Suppressor macrophage (primary cell): ENCODE measurements at places on chromosomes 7 and 10.
A peak's percentile ranks its signal among the peaks of the same experiment; 100 is the strongest.

- DNase-seq, result no peak
Observed at GRCh38 chr10:35611750-35612149, 6.6 kb downstream of the GJD4 start.

GRCh38 chr7:33744293-33745075 is 160.9 kb upstream of the BMPER start:
- peak; percentile 61 for DNase-seq

DNA sequence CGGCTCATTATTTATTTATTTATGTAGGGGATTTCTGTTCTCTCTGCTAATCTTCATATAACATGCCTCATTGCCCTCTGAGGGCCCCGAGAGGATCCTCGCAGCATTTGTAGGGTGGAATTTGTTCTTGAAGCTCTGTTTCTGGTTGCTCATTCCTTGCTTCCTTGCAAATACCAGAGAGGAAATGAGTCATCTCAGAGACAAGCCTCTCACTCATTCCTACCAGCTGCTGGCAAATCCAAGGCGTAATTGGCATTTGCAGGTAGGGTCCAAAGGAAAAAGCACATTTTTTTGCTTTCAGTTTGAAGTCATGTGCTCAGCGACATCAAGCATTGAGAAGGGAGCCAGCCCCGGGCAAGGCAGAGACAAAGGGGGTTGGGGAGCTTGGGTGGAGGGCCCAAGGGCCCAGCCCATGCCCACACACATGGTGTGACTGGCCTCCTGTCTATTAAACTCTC is 501.6 kb downstream of the GALNT17 start:
- no peak for DNase-seq

GRCh38 chr7:143924851-143925250 is 10.2 kb upstream of the OR2F2 start:
- DNase-seq, result no peak

GRCh38 chr7:154503962-154504550 is 451.9 kb downstream of the DPP6 start:
- DNase-seq, result peak; percentile 49

GRCh38 chr10:43912469-43912868 is 263.8 kb upstream of the ZNF32 start:
- peak; percentile 28 for DNase-seq

DNA sequence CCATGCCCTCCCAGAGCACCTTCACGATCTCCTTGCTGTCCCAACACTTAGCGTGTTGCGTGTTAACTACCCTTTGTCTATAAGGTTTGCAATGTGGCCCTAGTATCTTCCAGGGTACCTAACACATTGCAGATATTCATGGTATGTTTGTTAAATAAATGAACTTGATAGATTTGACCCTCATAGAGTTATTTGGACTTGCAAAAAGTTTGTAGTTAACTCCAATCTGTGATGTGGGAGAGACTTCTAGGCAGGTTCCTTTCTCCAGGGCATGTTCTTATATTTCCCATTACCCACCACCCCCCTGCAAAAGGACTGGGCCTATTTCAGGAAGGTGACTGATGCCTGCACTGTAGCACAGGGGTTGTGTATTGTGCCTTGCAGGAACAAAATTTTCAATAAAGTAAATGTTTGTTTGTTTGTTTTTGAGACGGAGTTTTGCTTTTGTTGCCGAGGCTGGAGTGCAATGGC is 612 bp downstream of the HILPDA start:
- no peak for DNase-seq

DNA sequence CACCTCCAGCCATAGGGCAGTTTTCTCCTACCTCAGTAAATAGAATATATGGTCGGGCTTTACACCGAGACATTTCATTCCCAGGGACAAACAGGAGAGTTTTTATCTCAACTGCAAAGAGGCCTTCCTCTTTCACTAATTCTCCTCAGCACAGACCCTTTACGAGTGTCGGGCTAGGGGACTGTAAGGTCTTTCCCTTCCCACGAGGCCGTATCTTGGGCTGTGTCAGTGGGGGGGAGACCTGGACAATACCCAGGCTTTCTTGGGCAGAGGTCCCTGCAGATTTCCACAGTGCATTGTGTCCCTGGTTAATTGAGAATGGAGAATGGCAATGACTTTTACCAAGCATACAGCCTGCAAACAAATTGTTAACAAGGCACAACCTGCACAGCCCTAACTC is 13.2 kb upstream of the ZNF488 start:
- DNase-seq, result no peak

DNA sequence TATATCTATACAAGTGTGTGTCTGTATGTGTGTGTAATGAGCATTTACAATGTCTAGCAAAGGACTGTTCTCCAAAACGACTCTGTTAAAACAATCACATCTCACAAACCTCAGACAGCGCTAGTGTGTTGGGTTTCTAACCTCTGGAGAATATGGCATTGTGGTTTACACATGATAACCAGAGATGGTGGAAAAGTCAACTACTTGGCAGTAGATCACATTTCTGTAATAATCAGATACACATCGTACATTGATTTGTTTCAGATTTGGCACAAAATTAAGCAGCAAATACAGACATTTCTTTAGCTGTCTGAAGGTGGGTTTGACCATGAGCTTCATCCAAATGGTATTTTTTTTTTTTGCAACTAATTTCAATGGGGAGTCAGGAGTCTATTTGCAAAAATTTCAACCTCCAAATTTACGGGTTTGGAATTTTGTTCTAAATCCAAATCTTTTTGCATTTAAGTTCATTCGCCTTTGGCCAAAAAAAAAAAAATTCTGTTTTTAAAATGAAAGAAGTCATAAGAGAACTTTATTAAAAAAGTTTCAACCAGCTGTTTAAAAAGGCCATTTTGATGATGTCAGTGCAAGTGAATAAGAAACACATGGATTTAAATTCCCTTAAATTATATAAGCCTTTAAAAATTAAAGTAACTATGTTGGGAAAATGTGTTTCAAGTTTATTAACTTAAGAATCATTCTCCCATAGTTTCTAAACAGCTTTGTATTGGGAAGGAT is 127.8 kb downstream of the TMEM26 start:
- no peak for DNase-seq

DNA sequence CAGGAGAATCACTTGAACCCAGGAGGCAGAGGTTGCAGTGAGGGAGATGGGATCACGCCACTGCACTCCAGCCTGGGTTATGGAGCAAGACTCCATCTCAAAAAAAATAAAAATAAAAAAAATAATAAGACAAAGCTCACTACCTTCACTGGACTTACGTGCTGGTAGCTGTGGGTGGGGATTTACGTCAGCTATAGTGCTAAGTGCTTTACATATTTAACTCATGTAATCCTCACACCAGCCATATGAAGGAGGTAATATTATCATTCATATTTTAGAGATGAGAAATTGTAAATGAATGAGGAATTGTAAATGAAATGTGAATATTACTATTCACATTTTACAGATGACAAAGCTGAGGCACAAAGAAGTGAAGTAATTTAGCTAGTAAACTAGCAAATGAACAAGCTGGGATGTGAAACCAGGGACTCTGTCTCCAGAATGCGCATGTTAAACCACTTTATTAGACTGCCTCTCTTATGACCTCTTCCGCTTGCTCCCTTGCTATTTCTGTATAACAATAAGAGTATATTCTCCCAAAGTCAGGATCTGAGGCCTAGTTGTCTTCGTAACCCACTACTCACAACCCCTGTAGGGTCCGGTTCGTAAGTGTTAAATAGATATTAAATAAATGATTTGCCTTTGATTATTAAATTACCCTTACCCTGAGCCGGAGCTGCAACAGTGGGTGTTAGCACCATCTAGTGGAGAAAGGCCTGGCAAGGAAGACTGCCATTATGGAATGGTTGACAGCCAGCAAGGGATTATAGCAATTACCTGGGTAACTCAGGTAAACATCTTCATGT is 70.2 kb downstream of the HTR7 start:
- DNase-seq, result peak; percentile 72

GRCh38 chr7:158453663-158454062 is 134.0 kb downstream of the PTPRN2 start:
- no peak for DNase-seq

DNA sequence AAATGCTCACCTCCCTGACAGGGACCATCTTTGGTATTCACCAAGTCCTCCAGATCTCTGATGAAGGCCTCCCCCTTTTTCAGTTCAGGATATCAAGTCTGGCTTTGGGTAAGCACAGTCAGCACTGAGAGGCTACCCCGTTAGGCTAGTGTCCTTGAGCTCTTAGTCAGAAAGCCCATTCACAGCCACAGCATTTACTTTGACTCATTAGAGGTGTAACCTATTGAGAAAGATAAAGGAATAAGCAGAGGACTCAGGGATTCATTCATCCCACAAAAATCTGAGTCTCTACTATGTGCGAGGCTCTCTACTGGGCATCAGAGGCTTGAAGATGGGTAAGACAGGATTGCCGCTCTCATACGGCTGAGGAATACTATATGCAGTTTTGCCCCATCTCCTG is 14.0 kb upstream of the RAMP3 start:
- no peak for DNase-seq

GRCh38 chr7:4663239-4664018 is 18.7 kb upstream of the FOXK1 start:
- no peak for DNase-seq

DNA sequence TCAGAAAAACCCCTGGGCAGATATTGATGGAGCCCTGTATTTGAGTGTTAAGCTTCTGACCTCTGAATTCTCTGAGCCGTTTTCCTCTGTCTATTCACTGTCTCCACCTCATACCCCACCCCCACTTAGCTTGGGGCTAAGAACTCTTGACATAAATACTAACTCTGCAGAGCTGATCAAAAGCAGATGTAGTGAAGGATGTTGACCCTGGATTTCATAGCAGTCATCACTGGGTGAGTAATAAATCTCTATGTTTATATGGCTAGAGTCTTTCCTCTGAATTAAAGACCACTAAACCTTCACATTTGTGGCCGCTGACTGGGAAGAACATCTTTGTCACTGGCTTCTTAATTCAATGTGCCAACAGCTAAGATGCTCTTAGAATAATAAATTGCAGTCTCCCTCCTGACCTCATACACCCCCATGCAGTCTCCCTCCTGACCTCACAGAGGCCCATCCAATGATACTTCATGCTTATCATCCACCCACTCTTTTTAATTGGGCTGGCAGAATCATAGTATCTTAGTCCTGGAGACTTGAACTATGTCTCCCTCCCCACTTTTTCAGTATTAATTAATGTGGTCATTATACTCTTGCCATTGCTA is 78.0 kb upstream of the MACROH2A2 start:
- no peak for DNase-seq

GRCh38 chr7:107208024-107208521 is 39.3 kb downstream of the HBP1 start:
- peak; percentile 8 for DNase-seq

DNA sequence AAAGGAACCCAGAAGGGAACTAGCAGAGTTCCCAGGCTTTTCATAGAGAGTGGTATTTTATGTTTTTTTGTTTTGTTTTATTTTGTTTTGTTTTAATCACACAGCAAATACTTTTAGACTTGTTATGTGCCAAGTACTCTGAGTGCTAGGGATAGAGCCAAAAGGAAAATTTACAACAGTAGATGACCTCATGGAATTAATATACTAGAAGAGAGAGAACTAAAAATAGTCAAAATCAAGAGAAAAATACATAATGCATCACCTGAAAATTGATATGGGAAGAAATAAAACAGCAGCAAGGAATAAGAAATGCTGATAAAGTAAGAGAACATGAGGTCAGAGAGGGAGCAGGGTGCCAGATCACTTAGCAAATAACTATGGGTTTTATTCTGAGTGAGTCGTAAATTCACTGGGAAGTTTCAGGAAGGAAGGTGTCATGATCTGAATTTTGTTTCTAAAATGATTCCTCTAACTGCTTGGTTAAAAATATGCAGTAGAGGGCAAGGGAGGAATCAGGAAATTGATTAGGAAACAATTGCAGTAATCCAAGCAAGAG is 351.0 kb downstream of the ANKRD7 start:
- DNase-seq, result no peak

DNA sequence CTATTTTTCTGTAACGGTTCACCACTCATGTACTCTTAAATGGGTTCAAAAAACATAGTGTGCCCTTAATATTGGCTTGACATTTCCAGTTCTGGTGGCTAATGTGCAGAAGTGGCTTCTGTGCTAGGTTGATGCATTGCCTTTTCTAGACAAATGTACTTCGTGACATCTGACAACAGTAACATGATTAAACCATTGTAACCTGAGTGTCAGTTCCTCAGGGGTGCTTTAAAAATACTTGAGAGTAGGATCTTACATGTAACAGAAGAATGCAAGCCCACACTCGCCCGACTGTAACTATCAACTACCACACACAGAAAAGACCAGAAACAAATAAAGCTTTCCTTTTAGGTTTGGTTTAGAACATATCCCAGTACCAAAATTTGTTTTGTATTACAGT is 393.4 kb upstream of the NFE2L3 start:
- no peak for DNase-seq

DNA sequence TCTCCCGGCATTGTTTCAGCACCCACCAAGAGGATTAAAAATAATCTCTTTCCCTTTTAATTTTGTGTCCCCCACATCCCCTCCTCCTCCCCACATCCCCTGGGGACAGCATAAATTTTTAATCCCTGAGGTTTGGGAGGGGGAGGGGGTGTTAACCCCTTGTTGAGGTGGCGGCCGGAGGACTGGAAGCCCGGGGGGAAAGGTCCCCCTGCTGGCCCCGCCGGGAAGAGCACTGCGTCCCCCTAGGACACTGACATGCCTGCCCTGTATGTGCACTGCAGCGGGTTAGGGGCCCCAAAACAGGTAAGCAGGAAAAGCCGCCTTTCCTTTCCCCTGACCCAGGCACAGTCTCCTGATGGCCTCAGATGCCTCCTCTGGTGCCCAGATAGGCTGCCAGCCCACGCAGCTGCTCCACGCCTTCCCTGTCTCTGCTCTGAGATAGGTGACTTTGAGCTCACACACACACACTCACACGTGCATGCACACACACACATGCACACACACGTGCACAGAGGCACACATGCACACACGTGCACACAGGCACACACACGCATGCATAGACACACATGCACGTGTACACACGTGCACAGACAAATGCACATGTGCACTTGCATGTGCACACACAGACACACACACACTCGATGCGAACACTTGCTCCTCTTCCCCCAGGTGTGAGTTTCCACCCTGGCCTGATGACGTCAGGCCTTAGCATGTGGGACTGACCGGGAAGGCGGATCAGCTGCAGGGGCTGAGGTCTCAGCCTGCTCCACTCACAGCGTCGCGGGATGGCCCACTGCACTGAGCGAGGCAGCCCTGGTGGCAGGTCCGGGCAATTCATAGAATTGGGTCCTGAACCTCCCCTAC is 12.3 kb downstream of the CNPY1 start:
- peak; percentile 21 for DNase-seq

DNA sequence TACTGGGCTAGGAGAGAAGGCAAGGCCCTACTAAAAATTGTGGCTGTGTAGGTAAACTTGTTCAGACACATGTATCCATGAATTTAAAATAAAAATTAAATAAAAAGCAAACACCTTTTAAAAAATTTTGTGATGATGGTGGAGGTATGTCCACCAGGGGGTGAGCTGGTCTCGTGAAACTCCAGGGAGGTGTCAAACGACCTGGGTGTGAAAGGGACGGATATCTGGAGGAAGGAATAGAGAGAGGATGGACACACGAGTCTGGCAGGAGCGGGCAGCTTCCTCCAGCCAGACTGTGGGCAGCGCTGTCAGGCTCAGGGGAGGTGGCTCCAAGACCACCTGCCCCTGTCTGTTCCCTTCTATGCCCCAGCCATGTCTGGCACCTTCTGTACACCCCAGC is 34.8 kb upstream of the DMBT1 start:
- no peak for DNase-seq

- DNase-seq, result peak; percentile 44
Observed at GRCh38 chr7:36116347-36117202, 36.5 kb upstream of the EEPD1 start.

GRCh38 chr10:119652361-119652730 is 1.2 kb downstream of the BAG3 start:
- DNase-seq, result peak; percentile 24

GRCh38 chr7:80133361-80134114 is 1.1 kb upstream of the GNAI1 start:
- no peak for DNase-seq

- no peak for DNase-seq
Observed at GRCh38 chr10:70890917-70891431, 2.6 kb upstream of the PCBD1 start.
